ENCODE measurements at places on chromosomes 2 and 18.

DNA sequence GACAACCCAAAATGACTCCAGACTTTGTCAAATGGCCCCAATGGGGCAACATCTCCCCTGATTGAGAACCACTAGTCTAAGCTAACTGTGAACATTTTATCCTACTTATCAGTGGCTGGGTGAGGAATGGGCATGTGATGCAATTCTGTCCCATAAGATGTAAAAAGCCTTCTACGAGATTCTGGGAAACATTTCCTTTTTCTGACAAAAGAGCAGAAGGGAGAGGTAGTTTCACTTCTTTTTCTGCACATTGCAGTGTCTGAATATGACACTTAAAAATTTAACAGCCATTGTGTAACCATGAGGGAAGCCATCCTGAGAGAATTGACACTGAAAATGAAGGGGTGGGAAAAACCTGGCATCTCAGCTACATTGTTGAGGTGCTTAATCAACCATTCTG lies 17.3 kb upstream of the MARCHF4 start:
- no peak for DNase-seq

GRCh38 chr18:68557183-68557582 lies 157.7 kb downstream of the TMX3 start:
- DNase-seq, result no peak

DNA sequence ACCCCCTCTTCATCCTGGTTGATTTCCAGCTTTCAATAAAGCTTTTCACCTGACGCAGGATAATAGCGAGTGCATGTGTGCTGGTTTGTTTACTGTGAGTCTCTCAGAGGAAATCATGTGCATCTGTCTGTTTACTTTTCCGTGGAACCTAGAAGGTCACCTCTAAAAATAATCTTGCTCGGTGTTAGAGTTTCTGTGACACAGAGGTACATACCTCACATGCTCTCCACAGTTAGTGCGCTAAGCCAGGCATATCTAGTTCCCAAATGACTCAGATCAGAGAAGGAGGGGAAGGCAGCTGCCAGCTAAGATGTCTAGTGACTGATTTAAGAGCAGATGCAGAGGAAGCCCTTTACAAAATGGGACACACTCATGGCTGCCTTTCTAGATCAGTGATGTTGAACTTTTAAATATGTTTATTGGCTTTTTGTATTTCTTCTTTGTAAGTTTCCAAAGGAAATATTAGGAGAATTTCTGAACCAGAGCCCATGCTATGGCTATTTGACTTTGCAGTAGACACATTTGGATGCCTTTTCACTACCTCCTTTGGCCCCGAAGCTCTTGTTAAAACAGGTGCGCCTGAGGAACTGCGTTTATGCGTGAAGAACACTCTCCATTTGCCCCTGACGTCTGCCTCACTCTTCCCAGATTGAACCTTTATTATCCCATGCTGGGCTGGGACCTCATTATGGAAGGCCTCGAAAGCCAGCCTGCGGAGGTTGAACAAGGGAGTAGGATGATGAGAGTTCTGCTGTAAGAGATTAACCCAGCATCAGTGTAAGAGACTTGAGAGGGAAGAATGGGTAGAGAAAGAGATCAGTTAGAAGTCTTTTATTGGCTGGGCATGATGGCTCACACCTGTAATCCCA lies 145.6 kb downstream of the FAM161A start:
- DNase-seq, result no peak

GRCh38 chr18:59639821-59640220 lies 57.4 kb downstream of the CCBE1 start:
- DNase-seq, result no peak

- DNase-seq, result no peak
Observed at GRCh38 chr2:73983322-73984202, 1.1 kb upstream of the TET3 start.

DNA sequence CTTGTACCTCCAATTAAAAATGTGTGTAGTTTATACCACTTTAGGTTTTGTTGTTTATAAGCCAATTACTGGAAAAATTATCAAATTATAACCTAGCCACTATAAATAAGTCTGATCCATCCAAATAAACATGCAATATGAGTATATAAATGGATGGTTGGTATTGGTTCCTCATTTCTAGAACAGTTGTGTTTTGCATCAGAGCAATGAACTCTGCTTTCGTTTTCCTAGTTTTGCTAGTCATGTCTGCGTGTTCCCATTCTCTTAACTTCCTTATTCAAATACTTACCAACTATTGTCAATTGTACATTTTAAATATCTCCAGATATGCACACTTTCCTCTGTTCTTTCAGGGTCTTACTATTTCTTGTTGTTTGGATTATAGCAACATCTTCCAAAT lies 641.7 kb downstream of the NR4A2 start:
- no peak for DNase-seq

DNA sequence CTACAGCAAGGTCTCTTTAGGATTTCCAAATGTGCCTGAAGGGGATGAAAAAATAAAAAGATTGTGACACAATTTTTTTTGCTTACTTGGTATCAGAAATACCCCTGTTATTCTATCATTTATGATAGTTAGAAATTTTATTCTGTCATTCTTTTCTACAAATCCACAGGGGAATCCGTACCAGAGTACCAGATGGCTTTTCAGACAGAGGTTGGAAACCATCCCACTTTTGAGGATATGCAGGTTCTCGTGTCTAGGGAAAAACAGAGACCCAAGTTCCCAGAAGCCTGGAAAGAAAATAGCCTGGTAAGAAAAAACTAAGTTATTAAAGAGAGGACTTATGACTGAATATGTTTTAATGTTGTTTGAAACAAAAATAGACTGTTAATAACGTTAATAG lies 92.6 kb upstream of the FAM117B start:
- no peak for DNase-seq

DNA sequence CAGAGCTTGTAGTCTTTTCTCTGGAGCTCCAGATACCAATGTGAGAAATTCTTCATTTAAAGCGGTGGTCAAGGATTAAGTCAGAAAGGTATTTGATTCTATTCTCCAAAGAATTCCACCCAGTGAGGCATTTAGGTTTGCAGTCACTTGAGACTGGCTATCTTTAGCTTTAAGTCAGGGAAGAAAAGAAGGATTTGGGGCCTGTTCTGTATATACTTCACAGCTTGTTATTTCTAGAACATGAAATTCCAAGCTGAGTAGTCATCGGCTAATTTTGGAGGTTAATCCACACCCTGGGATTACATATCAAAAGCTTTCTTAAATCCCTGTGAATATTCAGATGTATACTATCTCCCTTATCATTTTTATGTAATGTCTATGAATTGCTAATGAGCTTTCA lies 39.4 kb downstream of the MYOM1 start:
- no peak for DNase-seq

DNA sequence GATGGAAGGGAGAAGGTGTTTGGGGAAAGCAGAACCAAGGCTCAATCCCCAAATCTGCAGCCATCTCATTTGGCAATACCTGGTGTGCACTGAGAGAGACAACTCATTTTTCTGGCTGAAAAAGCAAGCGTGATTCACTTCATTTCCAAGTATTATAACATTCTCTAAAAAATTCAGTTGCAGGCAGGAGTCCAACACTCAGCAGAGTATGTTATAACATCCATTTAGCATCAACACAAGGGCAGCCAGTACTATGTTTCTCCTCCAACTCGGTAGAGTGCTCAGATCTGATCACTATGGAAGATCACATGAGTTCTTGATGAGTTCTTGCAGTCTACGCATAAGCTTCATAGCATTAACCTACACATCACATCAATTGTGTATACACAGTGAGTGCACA lies 99.4 kb upstream of the PID1 start:
- DNase-seq, result no peak

DNA sequence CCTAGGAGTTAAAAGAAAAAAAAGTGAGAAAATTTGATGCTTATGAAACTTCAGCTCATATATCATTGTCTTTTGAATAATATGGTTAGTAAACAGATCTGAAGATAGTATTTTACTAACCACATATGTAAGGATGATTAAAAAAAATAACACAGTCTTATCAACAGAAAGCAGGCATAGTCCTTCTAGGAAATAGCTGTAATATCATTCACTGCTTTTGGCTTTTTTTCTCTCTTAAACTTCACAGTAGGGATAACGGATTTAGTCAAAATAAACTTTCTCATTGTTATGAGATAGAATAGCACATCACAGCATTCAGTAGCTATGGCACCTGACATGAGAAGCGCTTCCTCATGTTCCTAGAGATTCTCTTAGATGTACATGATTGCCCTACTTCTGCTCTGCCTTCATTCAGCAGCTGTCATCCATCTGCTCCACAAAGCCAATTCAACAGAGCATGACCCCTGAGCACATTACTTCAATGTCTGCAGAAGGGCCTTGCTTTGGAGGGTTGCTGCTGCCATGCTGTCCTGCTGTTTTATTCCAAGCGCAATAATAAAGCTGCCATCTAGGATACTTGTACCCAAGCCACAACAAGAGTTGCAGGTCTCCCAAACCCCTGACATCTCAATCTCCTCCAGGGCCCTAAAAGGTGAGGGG lies 67.0 kb downstream of the TTC21B start:
- no peak for DNase-seq

DNA sequence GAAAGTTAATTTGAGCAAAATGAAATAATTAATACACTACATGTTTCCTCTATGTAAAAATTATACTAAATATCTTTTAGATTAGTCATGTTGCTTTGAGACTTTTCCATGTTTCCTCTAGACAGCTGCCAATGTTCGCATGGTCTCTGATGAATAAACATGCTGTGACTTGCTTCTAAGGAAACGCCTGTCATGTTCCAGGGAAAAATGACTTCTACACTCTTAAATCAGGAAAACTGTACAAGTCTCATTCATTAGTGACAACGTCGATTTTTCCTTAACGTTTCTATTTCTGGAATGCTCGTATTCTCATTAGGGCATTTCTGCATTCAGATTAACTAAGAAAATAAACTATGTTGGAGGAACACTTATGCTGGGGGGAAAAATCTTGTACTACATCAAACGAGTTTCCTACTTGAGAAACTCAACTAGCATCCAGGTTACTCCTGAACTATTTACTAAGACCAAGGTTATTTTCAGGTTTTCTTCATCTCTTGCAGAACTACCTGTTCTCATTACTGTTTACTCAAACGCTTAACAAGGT lies 1.6 kb downstream of the COBLL1 start:
- DNase-seq, result no peak

GRCh38 chr18:61574665-61575064 lies 241.4 kb downstream of the CDH20 start:
- DNase-seq, result no peak

GRCh38 chr18:13233787-13234783 lies 15.5 kb downstream of the LDLRAD4 start:
- DNase-seq, result no peak

DNA sequence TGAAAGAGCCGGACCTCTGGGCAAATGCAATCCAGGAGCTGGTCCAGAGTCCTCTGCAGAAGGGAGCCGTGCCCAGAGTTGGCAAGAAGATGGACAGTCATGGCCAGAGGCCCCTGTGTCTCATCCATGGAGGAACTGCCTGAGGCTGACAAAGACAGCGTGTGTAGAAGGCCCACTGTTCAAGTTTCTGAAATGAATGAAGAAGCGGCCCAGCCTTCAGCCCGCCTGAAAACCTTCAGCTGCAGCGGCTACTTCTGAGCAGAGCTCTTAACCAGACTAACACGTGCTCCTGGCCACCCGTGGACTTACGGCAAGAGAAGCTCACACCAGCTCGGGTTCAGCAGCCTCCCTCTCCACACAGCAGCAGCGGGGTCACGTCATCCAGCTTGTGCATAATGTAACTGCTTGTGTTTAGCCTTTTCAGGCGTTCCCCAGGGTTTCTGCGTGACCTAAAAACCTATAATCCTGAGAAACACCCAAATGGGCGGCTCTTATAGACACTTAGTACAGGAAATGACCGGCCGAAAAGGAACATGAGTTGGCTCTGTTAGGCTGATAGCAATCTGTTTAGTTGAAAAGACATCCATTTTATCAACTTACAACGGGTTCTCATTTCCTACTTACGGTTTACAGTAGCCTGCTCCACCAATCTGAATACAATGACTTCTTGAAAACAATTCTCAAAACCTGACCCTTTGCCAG lies at the start of gene FAM124B:
TSS of gene FAM124B (minus strand) at position 467 of the 702 bp plus-strand sequence. CDS start at position 128, 339 bp downstream.
- DNase-seq, result no peak

DNA sequence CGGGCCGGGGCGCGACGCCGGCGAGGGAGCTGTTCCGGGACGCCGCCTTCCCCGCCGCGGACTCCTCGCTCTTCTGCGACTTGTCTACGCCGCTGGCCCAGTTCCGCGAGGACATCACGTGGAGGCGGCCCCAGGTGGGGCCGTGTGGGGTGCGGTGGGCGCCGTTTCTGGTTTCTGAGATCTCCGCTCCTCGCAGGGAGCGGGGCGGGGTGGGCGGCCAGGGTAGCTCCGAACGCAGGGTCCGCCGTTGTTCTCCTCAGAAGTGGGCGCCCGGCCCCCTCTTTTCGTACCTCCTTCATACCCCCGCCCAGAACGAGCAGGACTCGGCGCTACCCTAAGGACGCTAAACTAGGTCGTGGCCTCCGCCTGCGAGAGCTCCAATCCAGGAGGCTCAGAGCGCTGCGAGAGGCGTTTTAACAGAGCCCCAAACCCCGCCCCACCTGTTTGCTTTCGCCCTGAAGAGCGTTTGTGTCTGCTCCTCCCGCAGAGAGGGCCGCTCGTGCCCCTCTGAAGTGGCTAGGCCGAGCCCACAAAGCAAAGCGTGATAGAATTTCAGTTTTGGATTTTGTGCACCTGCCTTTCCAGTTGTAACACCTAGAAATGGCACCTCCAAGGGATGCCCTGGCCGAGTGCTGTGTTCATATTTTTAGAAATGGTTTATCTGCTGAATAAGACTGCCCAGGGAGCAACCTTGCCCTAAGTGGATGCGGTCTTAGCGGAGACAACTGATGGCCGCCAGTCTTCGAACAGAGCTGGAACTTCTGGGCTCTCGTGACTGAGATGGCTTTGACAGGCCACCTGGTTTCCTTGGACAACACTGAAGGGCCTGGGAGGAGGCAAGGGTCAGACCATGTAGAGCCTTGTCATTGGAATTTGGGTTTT lies 626 bp downstream of the CAPN10 start:
- no peak for DNase-seq

GRCh38 chr2:237418300-237418699 lies 4.3 kb upstream of the COL6A3 start:
- no peak for DNase-seq

DNA sequence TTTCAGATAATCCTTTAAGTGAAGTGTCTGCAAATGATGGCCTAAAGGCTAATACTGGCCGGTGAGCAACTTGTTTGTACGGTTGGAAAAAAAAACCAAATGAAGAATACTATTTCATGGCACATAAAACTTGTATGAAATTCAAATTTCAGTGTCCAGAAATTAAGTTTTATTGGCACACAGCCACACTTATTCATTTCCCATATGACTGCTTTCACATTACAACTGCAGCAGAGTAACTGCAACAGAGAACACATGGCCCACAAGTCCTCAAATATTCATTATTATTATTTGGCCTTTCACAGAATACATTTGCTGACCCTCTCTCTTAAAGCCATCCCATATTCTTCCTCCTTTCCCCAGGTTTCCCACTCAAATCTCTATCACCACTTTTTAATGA lies 1268.6 kb downstream of the LRP1B start:
- no peak for DNase-seq

- no peak for DNase-seq
Observed at GRCh38 chr2:100273387-100273786, 48.9 kb downstream of the LONRF2 start.

DNA sequence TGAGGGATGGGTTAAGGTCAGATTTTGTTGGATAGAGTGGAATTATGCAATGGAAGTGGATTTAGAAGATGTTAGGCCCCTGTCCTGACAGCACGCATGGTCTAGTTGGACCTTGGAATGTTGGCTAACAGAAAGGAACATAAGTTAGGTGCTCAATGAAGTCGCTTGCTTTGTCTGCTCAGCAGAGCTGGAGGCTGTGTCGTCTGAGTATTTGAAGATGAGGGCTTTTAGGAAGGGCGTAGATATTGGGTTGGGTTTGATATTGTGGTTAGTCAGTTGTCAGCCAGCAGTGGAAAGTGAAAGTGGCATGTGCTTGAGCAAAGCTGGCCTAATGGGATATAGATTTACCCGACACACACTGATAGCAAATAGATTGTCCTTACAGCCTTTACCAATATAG lies 239.3 kb downstream of the PRKCE start:
- no peak for DNase-seq

Measured in activated T-helper 1 cell treated with anti-CD3 and anti-CD28 coated beads, Interleukin-2, amount 50 U/mL, for 16 hours (primary cell).